ENCODE measurements at places on chromosomes 4 and X.
A peak's percentile ranks its signal among the peaks of the same experiment; 100 is the strongest.

DNA sequence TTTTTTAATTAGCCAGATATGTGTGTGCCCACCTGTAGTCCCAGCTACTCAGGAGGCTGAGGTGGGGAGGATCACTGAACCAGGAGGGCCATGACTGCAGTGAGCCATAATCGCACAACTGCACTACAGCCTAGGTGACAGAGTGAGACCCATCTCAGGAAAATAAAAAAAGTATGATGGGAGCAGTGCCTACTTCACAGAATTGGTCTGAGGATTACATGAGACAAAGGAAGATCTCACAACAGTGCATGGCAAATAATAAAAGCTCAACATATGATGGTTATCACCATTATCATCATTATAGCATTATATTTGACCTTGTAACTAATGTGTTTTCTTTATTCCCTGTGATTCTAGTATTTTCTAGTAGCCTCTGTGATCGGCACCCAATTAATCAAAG lies 19.9 kb upstream of the DCHS2 start:
- no peak for DNase-seq

DNA sequence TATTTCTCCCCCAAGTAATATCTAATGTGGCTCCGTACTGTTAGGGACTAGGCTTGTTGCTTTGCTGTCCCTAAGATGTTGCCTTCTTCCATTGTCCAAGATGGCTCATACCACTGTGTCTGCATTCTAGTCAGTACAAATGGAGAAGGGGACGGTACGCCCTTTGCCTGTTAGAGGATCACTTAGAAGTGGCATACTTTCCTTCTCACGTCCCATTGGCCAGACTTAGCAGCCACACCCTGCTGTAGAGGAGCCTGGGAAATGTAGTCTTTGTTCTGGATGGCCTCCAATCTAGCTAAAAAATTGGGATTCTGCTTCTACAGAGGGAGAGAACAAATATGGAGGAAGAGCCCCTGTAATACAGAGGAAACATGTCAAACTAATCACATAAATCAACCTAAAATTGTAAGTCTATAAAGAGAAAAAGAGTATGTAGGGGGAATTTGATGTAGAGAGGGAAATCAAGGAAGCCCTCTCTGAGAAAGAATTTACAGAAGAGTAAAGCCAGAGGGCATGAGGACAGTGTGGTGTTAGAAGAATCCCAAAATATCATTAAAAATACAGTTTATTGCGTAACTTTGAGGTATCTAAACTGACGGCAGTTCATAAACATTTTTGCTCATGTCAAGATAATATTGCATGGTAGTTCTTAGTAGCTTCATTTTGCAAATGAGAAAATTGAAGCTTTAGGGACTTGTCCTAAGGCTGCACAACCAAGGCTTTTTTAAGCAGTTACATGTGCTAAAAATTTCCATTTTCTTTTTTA lies 15.1 kb downstream of the PRIMPOL start:
- DNase-seq, result no peak

GRCh38 chr4:69765751-69766150 lies 5.3 kb upstream of the SULT1B1 start:
- DNase-seq, result no peak

GRCh38 chrX:129769467-129770154 lies 10.1 kb upstream of the SASH3 start:
- peak; percentile 67 for DNase-seq

DNA sequence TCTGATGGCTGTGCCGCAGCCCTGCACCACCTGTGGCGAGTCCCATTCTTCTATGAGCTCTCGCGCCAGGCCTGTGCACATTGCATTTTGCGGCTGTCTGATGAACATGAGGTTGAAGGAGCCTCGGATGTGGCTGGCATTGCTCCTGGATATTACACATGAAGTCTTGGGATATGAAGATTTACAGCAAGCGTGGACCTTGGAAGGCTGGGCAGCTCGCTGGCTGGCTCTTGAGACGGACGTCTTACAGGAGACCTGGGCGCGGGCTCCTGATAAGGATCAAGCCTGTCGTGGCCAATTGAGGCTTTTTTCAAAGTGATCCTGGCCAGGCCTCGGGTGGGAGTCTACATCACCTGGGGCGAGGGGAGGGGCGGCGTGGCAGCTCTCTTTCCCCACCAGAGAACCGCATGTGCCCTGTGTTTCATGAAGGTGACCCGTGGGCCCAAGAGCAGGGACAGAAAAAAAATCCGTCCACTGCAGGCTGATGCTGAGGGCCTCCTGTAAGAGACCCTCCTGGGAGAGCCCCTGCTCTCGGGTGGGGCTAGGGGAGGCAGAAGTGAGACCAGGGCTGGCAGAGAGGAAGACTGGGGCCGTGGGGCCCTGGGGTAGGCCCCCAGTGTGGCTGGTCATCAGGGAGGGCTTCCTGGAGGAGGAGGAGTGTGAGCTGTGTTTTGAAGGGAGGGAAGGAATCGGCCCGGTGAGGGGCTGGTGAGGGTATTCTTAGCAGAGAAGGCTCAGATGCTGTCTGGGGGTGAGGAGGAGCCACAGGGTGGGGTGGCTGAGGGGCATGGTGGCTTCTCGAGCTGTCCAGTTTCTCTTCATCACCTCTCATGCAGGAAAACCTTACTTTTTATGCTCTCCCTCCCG lies 23.6 kb downstream of the CPZ start:
- no peak for DNase-seq

DNA sequence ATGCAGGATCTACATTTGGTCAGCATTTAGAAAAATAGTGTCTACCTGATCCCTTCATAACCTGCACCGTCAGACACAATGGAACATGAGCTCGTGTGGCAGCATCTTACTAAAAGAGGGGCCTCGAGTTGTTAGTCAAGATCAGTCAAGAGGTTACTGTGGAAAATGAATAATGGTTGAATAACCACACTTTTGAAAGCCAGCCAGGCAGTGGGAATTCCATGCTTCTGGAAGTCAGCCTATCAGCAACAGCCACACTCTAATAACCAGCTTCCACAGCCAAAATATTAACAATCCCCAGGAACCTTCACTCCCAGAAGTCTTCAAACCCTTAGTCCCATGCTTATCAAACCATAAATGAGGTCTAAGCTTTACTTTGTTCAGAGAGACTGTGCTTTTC lies 234.3 kb downstream of the HS3ST1 start:
- no peak for DNase-seq

- DNase-seq, result no peak
Measured at GRCh38 chr4:140267576-140267975, 105.9 kb upstream of the SCOC start.

All from stimulated activated CD8-positive, alpha-beta memory T cell treated with anti-CD3 and anti-CD28 coated beads, Interleukin-7, amount 100 ng/mL, for 4 hours (primary cell).